Fibroblast of villous mesenchyme (primary cell): ENCODE measurements at places on chromosomes 11 and 22. TPM values are rescaled to one million over a fixed set of nuclear protein-coding genes. Genes with fewer than 3 reads are reported as not detected.

The ROBO4 gene
- under 0.01 and 0.86 TPM in 2 replicates for total RNA-seq

The INS gene
- total RNA-seq: not detected in 2 replicates

GRCh38 chr22:20137671-20138416, 6.2 kb downstream of the ZDHHC8 start:
- no peak for DNase-seq

GRCh38 chr11:22930816-22931594, 70.7 kb upstream of the CCDC179 start:
- no peak for DNase-seq

- DNase-seq: no peak
Observed at GRCh38 chr11:87451395-87451794, 413.7 kb downstream of the TMEM135 start.

DNA sequence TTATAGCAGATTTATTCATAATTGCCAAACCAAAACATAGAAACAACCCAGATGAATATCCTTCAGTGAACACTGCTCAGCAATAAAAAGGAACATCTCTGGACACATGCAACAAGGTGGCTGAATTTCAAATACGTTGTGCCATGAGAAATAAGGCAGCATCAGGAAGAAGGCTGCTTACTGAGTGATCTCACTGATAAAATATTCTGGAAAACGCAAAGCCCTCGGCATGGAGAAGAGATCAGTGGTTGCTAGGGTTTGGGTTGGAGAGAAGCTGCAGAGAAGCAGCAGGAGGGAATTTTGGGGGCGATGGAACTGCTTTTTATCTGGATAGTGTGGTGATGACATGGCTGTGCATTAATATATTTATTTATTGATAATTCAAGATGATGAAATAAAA, 11.0 kb upstream of the SHANK2 start:
- DNase-seq: no peak
